B cell (primary cell): ENCODE measurements at places on chromosomes 2 and 18. TPM values are rescaled to one million over a fixed set of nuclear protein-coding genes. Genes with fewer than 3 reads are reported as not detected.

Gene SLC23A3
- total RNA-seq, result 15.2 and 16.6 TPM in 2 replicates

Gene RPS27A
- total RNA-seq, result 1,561 and 1,678 TPM in 2 replicates

DNA sequence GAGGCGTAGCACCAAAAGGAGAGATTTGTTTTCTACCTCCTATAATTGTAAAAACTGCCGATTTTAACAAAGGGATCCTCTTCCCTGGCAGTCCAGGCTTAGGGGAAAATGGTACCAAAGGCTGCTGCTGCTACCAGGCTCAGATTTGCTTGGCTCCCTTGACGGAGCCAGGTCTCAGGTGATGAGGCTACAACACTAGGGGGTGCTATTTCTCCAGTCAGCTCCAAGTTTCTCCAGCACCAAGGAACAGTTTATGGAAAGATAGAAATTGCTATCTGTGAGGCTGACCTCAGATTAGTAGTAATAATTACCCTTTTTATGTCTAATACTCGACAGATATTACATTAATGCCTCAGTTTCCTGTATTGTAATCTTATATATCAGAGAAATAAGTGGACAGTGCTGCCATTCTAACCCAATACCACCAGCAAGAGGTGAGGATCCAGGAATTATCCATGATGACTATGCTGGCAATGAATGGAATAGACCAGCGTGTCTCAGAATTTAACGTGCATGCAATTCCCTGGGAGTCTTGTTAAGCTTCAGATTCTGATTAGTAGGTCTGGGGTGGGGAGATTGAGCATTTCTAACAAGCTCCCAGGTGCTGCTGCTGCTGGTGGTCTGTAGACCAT is 111.3 kb downstream of the ESCO1 start:
- H3K27ac ChIP-seq, result no peak overlapping the region
- no peak overlapping the region for H3K4me3 ChIP-seq
- H3K36me3 ChIP-seq, result no peaks in the 10 kb centered on the region

DNA sequence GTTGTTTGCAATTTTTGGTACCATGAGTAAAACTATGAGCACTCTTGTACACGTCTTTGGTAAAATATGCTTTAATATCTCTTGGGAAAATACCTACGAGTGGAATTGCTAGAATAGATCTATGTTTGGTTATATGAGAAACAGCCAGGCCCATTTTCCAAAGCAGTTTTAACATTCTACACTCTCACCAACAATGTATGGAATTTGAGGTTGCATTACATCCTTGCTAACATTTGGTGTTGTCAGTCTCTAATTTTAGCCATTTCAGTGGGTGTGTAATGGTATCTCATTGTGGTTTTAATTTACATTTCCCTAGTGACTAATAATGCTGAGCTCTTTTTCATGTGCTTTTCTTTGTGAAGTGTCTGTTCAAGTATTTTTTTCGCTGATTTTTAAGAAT is 118.9 kb upstream of the TCF4 start:
- no peak overlapping the region for H3K4me3 ChIP-seq
- no peaks in the 10 kb centered on the region for H3K36me3 ChIP-seq
- H3K4me1 ChIP-seq, result no peaks in the 10 kb centered on the region
- DNase-seq, result no peak

DNA sequence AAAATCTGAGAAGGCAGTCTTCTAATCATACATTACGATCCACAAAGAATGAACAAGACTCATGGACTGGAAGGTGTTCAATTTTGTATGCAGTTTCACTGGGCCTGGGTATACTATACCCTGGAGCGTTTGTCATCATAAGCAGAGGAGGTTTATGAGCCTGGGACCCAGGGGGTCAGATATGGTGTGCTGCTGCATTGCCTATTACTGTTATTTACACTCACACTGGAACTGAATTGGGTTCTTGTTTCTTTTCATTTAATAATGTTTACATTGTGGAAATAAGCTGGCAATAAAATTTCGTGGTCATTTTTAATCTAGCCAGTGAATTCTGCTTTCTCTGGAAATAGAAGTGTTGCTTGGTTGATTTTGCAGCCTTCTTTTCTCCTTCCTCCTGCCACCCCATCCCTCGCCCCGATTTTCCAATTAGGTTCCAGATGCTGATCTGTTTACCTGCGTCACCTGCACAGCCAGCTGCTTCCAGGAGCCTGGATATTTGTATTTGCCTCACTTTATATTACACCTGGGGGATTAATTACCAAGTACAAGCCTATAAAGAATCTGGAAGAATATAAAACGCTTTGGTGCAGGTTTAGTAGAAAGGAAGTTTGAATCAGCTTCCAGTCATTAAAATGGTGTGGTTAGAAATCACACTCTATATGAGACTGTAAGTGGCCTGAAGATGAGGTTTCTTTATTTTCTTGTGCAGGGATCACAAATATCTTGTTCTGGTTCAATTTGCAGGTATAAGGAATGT is 234.4 kb downstream of the SOCS6 start:
- no peak overlapping the region for H3K4me3 ChIP-seq
- no peak for DNase-seq
- no peaks in the 10 kb centered on the region for H3K4me1 ChIP-seq

- no peaks in the 10 kb centered on the region for H3K27me3 ChIP-seq
- DNase-seq, result peak; percentile 85
- peaks cover 4% of the 10 kb centered on the region for H3K36me3 ChIP-seq
- H3K4me1 ChIP-seq, result peaks cover 8% of the 10 kb centered on the region
These were observed 89.4 kb downstream of the DGKD start for GRCh38 chr2:233443511-233444183.

DNA sequence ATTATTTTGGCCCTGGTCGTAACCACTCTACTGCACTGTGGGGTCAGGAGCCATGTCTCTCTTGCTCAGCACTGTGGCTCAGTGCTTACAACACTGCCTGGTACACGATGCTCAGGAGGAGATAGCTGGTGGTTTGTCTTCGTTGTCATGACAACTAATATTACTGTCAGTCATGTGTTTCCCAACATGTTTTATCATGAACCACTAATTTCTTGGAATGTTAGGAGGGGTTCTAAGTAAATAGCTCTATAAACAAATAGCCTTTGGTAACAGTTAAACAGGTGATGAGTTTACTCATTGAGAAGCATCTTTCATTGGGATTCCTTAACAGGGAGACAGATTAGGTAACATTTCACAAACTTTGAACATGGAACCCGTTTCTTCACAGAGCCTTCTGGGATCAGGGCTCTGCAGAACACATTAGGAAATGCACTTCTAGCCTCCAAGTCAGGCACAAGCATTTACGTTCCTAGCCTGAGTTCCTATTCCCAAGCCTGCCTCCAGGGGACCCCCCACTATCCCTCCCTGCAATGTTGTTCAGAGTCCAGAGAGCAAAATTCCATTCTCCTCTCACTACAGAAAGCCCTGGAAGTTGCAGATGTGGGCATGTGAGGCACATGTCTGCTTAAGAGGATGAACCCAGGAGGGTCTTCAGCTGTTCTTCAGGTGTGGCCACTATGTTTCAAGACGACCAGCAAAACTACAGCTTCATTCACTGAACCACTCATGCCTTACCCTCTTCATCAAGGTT is 6.4 kb upstream of the RBM44 start:
- no peaks in the 10 kb centered on the region for H3K36me3 ChIP-seq
- no peaks in the 10 kb centered on the region for H3K27me3 ChIP-seq
- no peak overlapping the region for H3K4me3 ChIP-seq
- no peak overlapping the region for H3K27ac ChIP-seq
